A549 (cell line): ENCODE measurements at places on chromosomes 6 and 20. TPM values are rescaled to one million over a fixed set of nuclear protein-coding genes. Genes with fewer than 3 reads are reported as not detected.

DNA sequence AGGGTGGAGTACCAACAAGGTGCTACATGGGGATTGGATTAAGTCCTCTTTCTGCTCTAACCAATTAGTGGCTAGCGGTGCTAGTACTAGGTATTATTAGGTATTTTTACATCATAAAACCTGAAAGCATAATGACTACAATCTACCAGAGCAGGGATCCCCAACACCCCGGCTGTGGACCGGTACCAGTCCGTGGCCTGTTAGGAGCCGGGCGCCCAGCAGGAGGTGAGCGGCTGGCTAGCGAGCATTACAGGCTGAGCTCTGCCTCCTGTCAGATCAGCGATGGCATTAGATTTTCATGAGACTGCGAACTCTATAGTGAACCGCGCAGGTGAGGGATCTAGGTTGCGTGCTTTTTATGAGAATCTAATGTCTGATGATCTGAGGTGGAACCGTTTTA, 9.1 kb upstream of the CD40 start:
- DNase-seq: no peak

- no peak for DNase-seq
Measured at GRCh38 chr20:53819973-53820451, 226.4 kb upstream of the ZNF217 start.

- no peak for DNase-seq
Measured at GRCh38 chr6:115393821-115394220, 666.9 kb downstream of the FRK start.

Gene FNDC11
- 0.10 to 0.16 TPM (median 0.14 TPM) in 3 replicates for polyA plus RNA-seq

GRCh38 chr6:29845405-29846006, 17.9 kb downstream of the HLA-G start:
- DNase-seq: no peak

- DNase-seq: no peak
Measured at GRCh38 chr20:20712004-20712473, 405 bp downstream of the RALGAPA2 start.

DNA sequence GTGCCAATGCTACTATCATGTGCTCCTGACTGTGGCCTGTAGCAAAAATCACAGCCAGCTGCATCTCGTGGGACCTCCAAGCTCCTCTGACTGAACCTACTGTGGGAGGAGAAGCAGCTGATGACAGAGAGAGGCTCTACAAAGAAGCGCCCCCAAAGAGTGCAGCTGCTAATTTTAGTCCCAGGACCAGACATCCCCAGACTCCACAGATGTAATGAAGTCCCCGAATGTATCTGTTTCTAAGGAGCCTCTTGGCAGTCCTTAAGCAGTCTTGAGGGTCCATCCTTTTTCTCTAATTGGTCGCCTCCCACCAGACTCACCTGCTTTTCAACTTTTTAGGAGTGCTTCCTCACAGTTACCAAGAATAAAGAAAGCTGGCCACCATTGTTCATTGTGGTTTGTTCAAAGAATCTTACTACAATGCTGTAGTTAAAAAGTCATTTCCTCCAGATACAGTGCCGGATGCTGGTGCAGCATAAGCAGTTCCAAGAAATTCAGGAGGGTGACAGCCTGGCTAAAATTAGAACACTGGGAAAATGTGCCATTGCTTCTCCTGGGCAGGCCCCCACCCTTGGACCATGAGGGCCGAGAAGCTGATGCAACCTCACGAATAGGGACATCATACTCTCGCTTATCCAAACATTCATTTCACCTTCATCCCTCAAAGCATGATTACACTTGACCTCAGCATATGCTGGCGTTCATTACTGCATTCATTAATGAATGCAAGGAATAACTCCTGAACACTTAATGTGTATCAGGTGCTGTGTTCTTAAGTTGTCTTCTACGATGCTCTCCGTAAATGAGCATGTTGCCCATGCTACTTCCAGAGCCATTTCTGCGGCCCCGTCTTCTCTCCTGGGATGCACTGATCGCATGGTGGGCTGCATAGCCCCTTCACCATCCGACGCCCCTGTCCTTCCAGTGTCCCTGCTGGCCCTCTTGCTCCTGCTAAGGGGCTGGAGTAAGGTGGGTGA, 66.4 kb downstream of the LY86 start:
- no peak for DNase-seq

DNA sequence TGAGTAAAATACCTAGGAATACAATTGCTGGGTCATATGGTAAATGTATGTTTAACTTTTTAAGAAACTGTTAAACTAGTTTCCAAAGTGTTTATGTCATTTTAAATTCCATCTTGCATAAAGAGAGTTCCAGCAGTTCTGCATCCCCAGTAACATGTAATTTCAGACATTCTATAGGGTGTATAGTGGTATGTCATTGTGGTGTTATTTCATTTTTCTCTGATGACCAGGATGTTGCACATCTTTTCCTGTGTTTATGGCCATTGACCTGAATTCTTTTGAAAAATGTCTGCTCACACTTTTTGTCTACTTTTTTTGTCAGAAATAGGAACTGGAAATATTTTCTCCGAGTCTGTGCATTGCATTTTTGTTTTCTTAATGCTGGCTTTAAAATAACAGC, 128.9 kb downstream of the TMEM200A start:
- DNase-seq: no peak

Gene AAR2
- polyA plus RNA-seq: 26.8 to 27.2 TPM (median 27.2 TPM) in 3 replicates

- DNase-seq: no peak
Measured at GRCh38 chr20:32599783-32600340, 14.7 kb upstream of the NOL4L start.

GRCh38 chr6:136921936-136922684, at the start of gene SLC35D3:
SLC35D3 (plus strand) TSS chr6:136922301; CDS start chr6:136922429, 128 bp downstream.
- DNase-seq: peak; percentile 23
